ENCODE measurements at places on chromosomes 2 and 18.

DNA sequence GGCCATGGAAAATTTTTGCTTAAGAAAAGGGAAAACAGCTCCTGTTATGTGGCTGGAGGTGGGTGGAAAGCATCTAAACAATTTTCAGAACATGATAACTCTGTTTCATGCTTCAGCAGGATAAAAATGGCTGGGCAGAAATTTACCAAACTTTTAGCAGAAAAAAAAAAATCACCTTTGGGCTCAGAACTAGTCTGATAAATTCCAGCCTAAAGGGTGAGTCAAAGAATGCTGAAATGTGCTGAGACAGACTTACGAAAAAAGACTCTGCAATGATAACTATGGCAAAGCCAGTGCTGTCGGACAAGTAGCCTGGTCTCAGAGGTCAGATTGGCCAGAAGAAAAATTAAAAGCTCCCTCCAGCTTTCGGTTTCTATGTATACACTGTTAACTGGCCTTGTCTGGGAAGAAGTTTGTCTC, 123.6 kb downstream of the LRATD1 start:
- DNase-seq, result no peak

DNA sequence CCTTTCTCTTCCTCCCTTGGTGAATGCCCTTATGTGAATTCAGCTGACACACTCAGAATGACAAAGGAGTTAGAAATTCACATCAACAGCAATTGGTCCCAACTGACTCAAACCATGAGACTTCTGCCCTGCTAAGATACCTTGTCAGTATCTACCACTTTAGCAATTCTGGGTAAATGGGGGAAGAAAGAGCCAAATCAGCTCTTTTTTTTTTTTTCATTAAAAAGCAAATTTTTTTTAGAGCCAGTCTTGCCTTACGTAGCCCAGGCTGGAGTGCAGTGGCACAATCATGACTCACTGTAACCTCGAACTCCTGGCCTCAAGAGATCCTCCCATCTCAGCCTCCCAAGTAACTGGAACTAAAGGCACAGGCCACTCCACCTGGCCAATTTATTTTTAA, 1.7 kb upstream of the PPP4R1 start:
- DNase-seq, result peak; percentile 59

DNA sequence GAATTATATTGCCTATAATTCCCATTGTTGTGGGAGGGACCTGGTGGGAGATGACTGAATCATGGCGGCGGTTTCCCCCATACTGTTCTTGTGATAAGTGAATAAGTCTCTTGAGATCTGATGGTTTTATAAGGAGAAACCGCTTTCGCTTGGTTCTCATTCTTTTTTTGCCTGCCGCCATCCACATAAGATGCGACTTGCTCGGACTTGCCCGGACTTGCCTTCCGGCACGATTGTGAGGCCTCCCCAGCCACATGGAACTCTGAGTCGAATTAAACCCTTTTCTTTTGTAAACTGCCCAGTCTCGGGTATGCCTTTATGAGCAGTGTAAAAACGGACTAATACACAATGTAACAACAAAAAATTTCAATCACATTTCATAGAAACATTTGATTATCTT, 115.8 kb downstream of the C2orf74 start:
- DNase-seq, result no peak

GRCh38 chr2:138744713-138745112, 35.5 kb downstream of the NXPH2 start:
- no peak for DNase-seq

GRCh38 chr2:46780801-46781445, 134.7 kb downstream of the MCFD2 start:
- no peak for DNase-seq

DNA sequence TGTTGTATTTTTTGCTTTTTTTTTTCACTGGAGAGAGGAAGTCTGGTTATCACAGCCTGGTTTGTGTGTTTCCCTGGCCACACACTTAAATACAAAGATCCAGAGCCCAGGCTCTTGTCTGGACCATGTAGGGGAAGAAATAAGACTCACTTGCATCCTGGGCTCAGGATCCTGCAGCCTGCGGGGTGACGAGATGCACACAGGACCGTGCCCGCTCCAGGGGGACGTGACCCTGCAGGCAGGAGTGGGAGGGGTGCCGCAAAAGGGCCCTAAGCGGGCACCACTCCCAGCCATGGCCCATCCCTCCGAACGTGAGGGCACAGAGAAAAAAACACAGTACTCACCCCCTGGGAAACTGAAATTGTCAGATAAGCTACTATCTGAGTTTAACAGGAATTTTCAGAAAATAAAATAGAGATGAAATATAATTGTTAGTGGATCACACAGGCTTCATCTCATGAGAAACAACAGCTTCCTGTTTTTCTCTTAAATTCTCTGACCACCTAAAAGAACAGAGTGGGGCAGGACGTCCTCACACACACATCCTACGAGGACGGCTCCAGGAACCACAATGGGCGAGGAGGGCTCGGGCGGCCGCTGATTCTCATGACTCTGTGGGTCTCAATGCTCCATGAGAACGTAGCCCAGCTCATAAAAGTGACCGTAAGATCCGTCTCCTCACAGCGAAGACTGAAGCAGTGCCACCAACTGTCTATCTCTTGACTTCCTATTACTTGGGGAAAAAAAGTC, 142.6 kb upstream of the ALKAL2 start:
- no peak for DNase-seq

- DNase-seq, result no peak
Observed at GRCh38 chr2:75998451-75998850, 287.7 kb upstream of the GCFC2 start.

- DNase-seq, result no peak
Observed at GRCh38 chr18:12597760-12598159, 60.1 kb downstream of the SPIRE1 start.
